Neuronal stem cell (in vitro differentiated cells): ENCODE measurements at places on chromosomes 12 and 14.

DNA sequence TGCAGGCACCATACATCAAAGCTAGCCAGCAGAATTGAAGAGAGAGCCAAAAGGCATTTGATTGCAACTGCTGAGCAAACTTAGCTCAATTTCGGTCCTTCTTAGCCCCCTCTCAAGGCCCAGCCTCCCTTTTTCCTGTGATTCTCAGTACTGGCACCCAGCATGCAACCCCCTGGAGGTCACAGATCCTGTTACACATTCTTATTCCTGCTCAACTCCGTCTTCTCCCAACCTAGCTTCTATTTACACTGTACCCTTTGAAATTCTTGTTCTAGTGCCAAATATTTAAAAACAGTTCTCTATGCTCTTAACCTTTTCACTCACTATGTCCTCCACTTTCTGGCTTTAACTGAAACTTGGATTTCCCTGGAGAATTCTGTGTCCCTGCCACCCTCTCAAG, 131.3 kb upstream of the CPSF6 start:
- no peak for DNase-seq
- H3K4me1 ChIP-seq = no peaks in the 10 kb centered on the region
- peaks cover 2% of the 10 kb centered on the region for H3K27me3 ChIP-seq
- no peak overlapping the region for H3K27ac ChIP-seq
- no peak overlapping the region for H3K4me3 ChIP-seq

DNA sequence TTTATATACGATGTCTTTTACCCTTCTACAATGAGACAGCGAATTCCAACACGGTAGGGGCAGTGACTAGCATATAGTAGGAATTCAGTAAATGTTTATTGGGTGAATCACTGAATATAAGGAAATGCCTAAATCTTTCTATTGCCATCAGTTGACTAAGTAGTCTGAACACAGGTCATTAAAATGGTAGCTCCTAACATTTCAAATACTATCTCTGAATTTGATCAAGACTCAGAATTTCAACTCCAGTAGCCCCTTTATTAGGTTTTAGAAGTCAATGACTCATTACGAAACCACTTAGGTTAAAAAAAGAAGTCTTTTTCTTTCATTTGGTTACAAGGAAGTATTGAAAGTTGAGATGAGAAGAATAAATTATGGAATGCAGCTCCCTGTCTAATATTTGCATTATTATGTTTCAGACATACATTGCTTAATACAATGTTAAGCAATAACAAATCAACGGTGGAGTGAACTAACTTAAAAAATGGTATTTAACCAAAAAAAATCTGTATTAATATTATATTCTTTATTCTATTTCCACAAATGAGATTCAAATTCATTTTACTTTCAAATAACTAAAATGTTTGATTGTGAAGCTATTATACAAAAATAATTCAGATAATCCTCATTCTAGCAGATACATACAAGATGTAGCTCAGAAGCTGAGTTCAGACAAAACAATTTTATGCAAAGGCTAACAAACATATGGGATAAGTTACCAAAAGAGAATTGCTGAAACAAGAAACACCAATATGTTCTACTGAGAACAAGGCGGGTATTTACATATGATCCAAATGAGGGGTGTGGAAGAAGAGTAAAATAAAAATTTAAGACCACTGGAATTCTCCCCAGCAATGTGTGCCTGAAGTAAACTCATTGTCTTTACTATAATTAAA, 302.7 kb downstream of the CEP128 start:
- no peaks in the 10 kb centered on the region for H3K27me3 ChIP-seq
- H3K36me3 ChIP-seq = no peaks in the 10 kb centered on the region
- no peak for DNase-seq
- no peak overlapping the region for H3K4me3 ChIP-seq
- H3K27ac ChIP-seq = no peak overlapping the region
- peaks cover 1% of the 10 kb centered on the region for H3K4me1 ChIP-seq

DNA sequence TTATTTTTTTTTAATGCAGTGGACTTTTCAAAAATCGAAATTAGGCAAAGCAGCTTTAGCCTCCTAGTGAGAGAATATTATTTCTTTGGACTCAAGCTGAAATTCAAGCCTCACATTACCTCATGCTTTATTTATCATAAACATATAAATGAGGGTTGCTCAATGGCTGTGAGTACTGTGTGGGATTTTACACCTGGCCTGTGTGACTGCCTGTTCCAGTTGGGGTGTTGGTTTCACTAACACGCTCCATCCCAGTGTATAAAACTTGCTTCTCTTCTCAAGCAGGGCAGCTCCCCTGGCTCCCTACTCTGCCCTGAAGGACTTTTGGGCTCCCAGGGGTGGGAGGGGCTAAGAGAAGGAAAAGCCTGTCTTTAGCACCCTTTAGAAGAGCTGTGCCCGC, 15.0 kb downstream of the ANKLE2 start:
- no peaks in the 10 kb centered on the region for H3K4me1 ChIP-seq
- no peak overlapping the region for H3K4me3 ChIP-seq
- H3K27me3 ChIP-seq = no peaks in the 10 kb centered on the region
- DNase-seq = no peak

DNA sequence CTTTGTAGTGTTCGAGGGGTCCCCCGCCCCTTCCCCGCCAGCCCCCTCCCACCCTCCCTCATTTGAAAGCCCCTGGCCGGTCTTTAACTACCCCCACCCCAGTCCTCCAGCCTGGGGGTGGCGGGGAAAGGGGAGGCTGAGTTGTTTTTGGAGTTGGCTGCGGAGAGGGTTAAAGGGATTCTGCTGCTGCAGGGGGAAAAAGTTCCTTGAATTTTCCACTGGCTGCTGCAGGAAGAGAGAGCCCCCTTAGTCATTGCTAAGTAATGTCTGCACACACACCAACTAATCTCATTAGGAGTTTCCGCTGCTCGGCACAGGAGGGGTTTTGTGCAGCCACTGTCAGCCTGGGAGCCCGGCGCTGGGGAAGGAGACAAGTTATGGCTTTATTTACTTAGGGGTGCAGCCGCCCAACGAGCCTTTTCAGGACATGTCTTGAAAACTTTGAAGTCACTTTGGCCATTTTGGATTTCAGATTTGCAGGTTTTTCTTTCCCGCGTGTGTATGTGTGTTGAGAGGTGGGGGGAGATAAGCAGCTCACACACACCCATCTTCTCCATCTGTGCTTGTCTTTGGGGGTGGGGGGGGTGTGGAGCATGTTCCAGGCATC, 1.8 kb downstream of the ELK3 start:
- H3K36me3 ChIP-seq = no peaks in the 10 kb centered on the region
- peaks cover 2% of the 10 kb centered on the region for H3K4me1 ChIP-seq
- peak overlapping the region; percentile 87 for H3K4me3 ChIP-seq
- DNase-seq = no peak
- H3K27ac ChIP-seq = no peak overlapping the region
- peaks cover 7% of the 10 kb centered on the region for H3K27me3 ChIP-seq

GRCh38 chr14:94113490-94113889, 3.0 kb downstream of the IFI27 start:
- H3K4me3 ChIP-seq = no peak overlapping the region
- no peaks in the 10 kb centered on the region for H3K27me3 ChIP-seq
- no peaks in the 10 kb centered on the region for H3K36me3 ChIP-seq
- H3K27ac ChIP-seq = no peak overlapping the region
- peaks cover 3% of the 10 kb centered on the region for H3K4me1 ChIP-seq
- no peak for DNase-seq

- no peak overlapping the region for H3K27ac ChIP-seq
- no peaks in the 10 kb centered on the region for H3K4me1 ChIP-seq
- H3K27me3 ChIP-seq = no peaks in the 10 kb centered on the region
- H3K4me3 ChIP-seq = no peak overlapping the region
Observed at GRCh38 chr12:64810831-64811230, 13.6 kb upstream of the TBC1D30 start.

DNA sequence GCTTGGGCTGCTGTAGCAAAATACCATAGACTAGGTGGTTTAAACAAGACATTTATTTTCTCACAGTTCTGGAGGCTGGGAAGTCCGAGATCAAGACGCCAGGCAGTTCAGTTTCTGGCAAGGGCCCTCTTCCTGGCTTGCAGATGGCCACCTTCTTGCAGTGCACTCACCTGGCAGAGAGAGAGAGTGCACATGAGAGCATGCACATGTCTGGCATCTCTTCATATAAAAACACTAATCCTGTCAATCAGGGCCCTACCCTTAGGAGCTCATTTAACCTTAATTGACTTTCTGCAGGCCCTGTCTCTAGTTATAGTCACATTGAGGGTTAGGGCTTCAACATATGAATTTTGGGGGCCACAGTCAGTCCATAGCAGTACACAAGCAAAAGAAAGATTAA, 12.4 kb upstream of the EVL start:
- no peaks in the 10 kb centered on the region for H3K27me3 ChIP-seq
- no peaks in the 10 kb centered on the region for H3K36me3 ChIP-seq
- DNase-seq = no peak
- H3K27ac ChIP-seq = no peak overlapping the region
- H3K4me3 ChIP-seq = no peak overlapping the region
- H3K4me1 ChIP-seq = peaks cover 3% of the 10 kb centered on the region

DNA sequence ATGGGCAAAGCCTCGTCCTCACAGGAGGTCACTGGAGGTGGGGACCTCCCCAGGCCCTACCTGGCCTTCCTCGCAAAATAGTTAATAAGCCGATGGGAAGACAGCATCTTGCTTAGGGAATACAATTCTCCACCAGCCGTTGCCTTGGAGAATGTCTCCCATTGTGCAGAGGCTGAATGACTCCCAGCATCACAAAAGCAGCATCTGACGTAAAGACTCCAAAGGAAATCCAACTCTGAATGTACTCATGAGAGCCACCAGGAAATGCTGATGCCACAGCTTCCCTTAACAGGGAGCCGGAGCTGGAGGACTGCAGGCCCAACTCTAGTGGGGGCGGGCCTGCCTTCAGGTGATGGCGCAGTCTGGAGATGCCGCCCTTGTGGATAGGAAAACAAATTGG, 15.5 kb downstream of the CCDC63 start:
- H3K27ac ChIP-seq = peak overlapping the region; percentile 99
- H3K36me3 ChIP-seq = no peaks in the 10 kb centered on the region
- peak; percentile 61 for DNase-seq
- no peaks in the 10 kb centered on the region for H3K27me3 ChIP-seq
- no peak overlapping the region for H3K4me3 ChIP-seq

DNA sequence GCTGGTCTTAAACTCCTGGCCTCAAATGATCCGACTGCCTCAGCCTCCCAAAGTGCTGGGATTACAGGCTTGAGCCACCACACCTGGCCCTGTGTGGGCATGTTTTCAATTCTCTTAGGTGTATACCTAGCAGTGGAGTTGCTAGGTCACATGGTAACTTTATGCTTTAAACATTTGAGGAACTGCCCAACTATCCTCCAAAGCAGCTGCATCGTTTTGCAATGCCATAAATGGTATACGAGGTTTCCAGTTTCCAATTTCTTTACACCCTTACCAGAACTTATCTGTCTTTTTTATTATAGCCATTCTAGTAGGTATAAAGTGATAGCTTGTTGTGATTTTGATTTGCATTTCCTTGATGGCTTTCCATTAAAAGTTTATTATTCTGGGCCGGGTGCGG, 25.1 kb downstream of the RBMS2 start:
- H3K4me3 ChIP-seq = no peak overlapping the region
- no peaks in the 10 kb centered on the region for H3K27me3 ChIP-seq
- no peak overlapping the region for H3K27ac ChIP-seq
- DNase-seq = no peak
- no peaks in the 10 kb centered on the region for H3K4me1 ChIP-seq
- no peaks in the 10 kb centered on the region for H3K36me3 ChIP-seq

GRCh38 chr12:16063726-16064125, 152.6 kb downstream of the DERA start:
- H3K27me3 ChIP-seq = no peaks in the 10 kb centered on the region
- H3K36me3 ChIP-seq = no peaks in the 10 kb centered on the region
- H3K4me1 ChIP-seq = no peaks in the 10 kb centered on the region
- no peak for DNase-seq

DNA sequence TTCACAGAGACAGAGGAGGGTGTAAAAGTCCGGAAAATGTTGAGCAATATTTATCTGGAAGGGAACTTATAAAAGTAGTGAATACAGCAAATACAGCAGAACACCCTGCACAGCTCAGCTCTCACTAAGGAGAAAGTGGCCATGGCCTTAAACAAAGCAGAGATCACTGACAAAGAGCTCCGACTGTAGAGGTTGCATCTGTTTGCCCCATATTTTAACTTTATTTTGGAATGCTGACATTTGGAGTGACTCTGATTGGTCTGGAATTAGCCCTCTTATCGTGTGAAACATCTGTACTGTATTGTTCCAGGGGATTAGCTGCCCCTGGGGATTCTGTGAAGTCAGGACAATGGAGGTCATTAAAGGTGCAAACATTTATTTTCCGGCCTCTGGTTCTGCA, 1275.7 kb upstream of the FLRT2 start:
- H3K36me3 ChIP-seq = no peaks in the 10 kb centered on the region
- no peaks in the 10 kb centered on the region for H3K27me3 ChIP-seq
- H3K27ac ChIP-seq = peak overlapping the region; percentile 56
- H3K4me3 ChIP-seq = no peak overlapping the region

DNA sequence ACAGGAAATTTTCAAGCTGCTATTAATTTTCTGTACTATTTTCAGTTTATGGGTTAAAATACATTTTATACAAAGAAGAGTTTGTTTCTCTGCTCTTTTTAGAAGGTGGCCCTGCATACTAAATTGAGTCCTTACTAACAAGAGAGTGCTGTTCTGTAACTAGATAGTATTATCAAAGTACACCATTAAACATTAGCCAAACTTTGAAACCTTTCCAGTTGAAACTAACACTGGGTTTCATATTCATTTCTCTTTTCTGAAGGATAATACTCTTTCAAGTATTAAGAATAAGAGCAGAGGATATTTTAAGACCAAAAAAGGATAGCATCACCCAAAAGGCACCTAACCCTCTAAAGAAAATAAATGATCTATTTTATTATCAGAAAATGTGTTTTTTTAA, 47.2 kb downstream of the PEBP1 start:
- H3K27ac ChIP-seq = no peak overlapping the region
- H3K4me1 ChIP-seq = no peaks in the 10 kb centered on the region
- H3K4me3 ChIP-seq = no peak overlapping the region
- no peak for DNase-seq

DNA sequence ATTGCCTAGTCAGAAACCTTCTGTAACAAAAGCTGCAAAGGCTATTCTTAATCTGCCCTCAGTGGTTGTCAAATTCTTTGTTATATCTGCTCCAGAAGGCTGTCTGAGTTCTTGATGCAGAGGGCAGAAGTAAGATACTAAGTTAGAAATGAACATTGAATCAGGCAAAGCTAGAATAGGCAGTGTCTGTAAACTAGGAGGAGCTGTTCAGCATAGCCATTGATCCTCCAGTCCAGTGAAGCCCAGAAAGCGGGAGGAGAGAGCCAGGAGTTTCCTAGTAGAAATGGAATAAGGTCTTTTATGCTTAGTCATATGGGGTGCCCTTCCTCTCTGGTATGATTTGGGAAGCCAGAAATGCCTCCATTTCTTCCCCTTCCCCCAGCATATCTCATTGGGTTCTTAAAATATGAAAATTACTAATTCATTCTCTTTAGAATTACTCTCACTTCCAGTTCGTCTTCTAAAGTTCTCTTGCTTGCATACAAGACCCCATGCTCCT, 76.2 kb downstream of the APAF1 start:
- no peak overlapping the region for H3K4me3 ChIP-seq
- no peak for DNase-seq
- peaks cover 11% of the 10 kb centered on the region for H3K4me1 ChIP-seq
- no peak overlapping the region for H3K27ac ChIP-seq

GRCh38 chr12:78185651-78186050, 355.0 kb downstream of the NAV3 start:
- H3K4me3 ChIP-seq = no peak overlapping the region
- DNase-seq = no peak
- no peaks in the 10 kb centered on the region for H3K36me3 ChIP-seq
- H3K27ac ChIP-seq = no peak overlapping the region

- DNase-seq = no peak
- no peaks in the 10 kb centered on the region for H3K4me1 ChIP-seq
- no peaks in the 10 kb centered on the region for H3K27me3 ChIP-seq
- no peak overlapping the region for H3K4me3 ChIP-seq
Observed at GRCh38 chr12:45601390-45601789, 128.1 kb upstream of the ARID2 start.
